ENCODE measurements at places on chromosomes 16 and 17.

- DNase-seq, result no peak
Measured at GRCh38 chr16:21037736-21038135, 112.9 kb downstream of the DNAH3 start.

DNA sequence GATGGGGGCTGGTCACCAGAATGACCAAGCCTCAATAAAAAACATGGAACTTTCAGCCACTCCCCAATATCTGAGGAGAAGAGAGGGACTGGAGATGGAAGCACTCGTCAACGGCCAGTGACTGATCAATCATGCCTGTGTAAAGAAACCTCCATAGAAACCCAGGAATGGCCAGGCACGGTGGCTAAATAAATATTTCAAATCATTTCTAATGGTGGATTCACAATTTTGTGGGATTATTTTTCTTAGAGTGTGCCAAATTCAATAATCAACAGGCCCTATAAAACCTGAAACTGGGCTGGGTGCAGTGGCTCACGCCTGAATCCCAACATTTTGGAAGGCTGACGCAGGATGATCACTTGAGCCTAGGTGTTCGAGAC lies 16.4 kb downstream of the NSMCE1 start:
- no peak for DNase-seq

- no peak for DNase-seq
Measured at GRCh38 chr17:75380750-75381149, 24.7 kb downstream of the GRB2 start.

DNA sequence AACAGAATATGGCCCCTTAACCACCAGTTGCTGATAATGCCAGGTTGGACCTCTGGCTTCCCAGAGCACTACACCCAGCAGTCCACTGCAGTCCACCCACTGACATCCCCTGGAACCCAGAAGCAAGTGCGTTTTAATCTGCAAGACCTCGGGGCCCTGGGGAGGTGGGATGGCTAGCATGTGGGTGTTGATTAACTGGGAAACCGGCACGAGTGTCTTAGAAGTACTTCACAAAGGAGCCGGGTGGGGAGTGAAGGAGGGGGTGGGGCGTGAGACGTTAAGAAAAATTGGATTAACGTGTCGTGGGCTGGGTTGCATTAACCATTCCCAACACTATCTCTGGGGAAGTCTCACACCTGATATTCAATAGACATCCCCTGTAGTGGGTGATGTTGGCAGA lies 6.1 kb upstream of the HIC1 start:
- no peak for DNase-seq

DNA sequence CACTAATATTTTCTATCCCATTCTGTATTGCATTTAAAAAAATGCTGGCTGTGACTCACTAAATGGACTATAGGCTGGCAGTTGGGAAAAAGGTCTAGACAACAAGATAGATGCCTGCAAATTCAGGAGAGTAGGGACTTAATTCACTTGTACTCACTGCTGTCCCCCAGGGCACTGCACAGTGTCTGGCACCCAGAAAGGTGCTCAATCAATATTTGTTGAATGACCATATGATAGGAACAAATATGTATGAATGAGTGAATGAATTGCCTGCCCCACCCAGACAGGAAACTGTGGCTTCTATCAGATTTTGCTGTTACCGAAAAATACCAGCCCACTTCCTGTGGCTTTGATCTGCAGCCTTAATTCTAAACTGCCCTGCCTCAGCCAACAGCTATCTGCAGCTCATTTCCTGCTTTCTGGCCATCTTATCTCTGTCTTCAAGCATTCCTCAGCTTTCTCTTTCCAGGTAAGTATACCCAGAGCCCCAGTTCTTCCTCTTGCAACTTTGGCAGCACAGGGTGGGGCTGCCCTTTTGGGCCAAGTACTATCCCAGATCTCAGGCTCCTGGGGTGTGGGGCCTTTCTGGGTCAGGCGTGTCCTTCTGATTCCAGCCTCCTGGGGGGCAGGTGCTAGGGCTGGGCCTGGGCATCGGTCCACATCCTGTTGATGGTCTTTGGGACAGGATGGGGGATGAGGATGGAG lies 15.3 kb upstream of the TNS4 start:
- DNase-seq, result peak; percentile 53
